ENCODE measurements at places on chromosomes 12 and 14.

- DNase-seq: no peak
Observed at GRCh38 chr14:67268426-67269150, 27.4 kb downstream of the PALS1 start.

- DNase-seq: no peak
Observed at GRCh38 chr12:130739571-130739970, 23.5 kb upstream of the RIMBP2 start.

GRCh38 chr14:38507299-38507698 lies 251.4 kb upstream of the CLEC14A start:
- no peak for DNase-seq

- no peak for DNase-seq
Observed at GRCh38 chr12:33012226-33012625, 115.6 kb upstream of the PKP2 start.

GRCh38 chr12:8648576-8649205 lies 13.9 kb downstream of the MFAP5 start:
- DNase-seq: no peak

DNA sequence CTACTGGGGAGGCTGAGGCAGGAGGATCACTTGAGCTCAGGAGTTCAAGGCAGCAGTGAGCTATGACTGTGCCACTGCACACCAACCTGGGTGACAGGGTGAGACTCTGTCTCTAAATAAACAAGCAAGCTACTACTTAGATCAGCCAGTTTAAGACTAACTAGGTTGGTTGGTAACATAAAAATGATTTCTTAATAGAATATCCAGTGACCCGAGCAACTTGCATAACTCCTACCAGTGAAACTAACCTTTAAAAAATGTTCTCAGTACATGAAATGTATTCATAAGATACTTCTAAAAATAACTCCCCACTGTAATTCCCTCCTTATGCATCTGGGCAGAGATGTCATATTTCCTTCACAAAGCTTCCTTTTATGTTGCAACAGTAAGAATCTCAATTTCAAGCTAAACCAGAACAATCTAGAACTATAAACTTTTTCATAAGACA lies 15.9 kb downstream of the TAOK3 start:
- peak; percentile 90 for DNase-seq

GRCh38 chr14:56002876-56003625 lies 115.2 kb upstream of the PELI2 start:
- DNase-seq: no peak

DNA sequence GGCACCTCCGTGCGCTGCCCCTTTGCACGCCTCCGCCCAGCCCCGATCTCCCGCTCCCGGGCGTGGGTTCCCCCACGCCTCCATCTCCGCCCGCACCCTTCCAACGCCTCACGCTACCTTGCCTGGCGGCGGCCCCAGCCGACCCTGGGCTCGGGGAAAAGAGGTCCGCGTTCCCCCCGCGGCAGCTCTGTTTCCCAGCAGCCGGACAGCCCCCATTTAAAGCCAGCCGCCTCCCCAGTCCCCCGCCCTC lies at the start of gene PRIMA1:
Gene PRIMA1, minus strand, starts transcription at position 193 of the 250 bp plus-strand sequence. CDS start 767 bp downstream, outside the sequence.
- no peak for DNase-seq

- DNase-seq: peak; percentile 50
Observed at GRCh38 chr12:111578276-111578970, 20.7 kb downstream of the ATXN2 start.

DNA sequence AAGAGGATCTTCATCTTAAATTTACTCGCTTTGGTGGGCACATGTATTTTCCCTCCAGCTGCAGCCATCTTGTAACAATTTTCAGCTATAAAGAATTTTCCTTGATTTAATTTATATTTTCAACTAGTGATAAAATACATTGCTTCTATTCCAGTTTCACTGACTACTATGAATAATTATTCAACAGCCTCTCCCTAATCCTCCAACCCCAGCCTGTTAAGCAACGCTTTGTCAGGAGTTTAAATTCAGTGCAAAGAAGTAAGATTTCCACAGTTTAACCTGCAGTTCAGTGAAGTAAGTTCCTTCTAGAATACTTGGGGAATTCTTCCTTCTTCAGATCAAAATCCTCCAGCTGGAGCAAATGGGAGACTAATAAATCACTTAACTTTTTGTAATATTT lies 180.2 kb downstream of the MSRB3 start:
- DNase-seq: no peak

DNA sequence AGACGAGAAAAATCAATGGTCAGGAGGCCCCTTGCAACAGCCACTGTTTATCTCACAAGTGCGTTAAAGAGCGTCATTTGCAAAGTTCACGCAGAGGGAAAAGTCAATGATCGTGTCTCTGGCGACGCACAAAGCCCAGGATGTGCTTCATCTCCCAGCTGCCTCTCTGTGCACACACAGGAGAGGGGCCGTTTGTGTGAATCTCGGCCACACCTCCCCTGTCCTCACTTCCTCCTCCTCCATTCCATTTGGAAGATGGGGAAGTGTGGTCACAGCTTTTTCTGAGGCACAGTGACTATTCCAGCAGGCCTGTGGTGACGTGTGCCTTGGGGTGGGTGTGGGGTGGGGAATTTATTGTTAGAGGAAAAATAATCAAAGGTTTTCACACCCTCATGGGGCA lies 90.4 kb downstream of the RBM19 start:
- peak; percentile 28 for DNase-seq

DNA sequence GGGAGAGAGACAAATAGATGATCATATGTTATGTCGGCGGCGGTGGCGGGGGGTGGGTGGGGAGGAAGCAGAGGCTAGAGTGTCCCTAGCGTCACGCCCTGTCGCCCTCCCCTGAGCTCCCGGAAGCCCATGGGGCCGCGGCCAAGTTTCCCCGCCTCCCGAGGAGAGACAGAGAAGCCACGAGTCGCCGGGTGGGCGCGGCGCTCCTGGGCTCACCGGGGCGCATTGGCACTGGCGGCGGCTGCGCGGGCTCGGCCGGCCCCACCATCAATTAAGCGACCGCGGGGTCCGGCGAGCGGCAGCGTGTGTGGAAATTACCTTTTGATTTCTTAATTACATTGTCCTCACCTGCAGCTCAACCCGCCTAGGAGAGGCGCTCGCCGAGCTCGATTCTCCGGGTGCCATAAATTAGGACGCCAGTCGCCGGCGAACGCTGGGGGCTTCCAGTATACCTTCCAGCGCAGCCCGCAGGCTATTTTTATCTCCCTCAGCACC lies 119.9 kb upstream of the LHX5 start:
- peak; percentile 18 for DNase-seq

DNA sequence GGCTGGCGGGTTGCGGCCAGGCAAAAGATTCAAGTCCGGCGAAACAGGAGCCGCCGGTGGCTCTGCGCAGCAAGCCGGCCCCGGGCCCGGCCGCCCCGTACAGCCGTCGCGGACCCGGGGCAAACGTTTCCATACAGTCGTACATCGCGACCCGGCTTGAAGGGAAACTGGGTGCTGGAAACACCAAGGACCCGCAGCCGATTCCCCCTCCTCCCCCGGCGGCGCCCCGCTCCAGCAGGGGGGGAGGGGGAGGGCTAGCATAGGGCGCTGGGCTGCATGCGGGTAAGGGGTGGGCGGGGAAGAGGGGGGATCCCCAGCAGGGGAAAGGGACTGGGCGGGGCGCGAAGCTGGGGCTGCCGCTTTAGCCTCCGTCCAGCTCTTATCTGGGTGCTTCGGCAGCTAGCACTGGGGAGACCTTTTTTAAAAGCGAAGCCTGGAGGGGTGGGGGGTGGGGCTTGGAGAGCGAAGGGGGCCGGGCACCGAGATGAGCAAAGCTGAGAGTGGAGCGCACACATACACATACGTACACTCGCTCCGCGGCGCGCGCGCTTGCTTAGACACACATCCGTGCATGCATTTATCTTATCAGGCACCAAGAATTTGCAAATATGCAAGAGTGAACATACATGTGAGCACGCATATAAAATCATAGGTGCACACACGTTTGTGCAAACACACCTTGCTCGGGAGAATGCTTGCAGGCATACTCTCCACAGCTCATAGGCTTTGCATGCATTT lies 11.9 kb downstream of the RARG start:
- peak; percentile 46 for DNase-seq

GRCh38 chr12:27780612-27781408 lies 774 bp upstream of the MANSC4 start:
- no peak for DNase-seq

DNA sequence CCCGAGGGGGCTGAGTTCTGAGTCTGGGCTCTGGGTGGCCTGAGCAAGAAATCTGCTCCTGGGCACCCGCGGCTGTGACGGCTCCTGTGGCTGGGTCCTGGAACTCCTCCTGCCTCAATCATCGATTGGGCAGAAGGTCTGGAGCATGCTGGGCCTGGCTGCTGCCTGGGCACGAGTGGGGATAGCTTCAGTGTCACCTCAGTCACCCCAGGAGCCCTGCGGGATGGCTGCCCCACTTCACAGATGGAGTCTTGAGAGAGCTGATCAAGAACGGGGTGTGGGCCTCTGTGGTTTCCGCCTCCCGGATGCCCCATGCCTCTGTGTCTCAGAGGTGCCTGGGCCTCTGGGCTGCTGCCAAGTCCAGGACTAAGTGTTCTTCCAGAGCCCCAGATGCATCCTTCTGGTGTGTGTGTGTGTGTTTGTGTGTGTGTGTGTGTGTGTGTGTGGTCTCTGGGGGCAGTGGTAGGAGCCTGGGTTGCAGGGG lies 185.6 kb upstream of the C14orf180 start:
- DNase-seq: no peak

- DNase-seq: no peak
Observed at GRCh38 chr12:124621296-124621660, 53.9 kb upstream of the NCOR2 start.

DNA sequence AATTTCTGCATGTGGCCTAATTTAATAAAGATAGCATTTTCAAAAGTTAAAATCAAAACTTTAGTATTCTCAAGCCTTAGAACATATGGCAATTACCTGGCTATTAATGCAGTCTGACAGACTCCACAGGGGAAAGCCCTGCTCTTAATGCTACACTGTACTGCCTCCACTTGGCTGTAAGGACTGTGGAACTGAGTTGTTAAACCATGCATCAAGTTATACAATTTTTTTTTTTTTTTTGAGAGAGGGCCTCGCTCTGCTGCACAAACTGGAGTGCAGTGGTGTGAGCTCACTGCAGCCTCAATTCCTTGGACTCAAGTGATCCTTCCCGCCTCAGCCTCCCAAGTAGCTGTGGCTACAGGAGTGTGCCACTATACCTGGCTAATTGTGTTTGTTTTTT lies 19.0 kb upstream of the NDUFA12 start:
- no peak for DNase-seq

DNA sequence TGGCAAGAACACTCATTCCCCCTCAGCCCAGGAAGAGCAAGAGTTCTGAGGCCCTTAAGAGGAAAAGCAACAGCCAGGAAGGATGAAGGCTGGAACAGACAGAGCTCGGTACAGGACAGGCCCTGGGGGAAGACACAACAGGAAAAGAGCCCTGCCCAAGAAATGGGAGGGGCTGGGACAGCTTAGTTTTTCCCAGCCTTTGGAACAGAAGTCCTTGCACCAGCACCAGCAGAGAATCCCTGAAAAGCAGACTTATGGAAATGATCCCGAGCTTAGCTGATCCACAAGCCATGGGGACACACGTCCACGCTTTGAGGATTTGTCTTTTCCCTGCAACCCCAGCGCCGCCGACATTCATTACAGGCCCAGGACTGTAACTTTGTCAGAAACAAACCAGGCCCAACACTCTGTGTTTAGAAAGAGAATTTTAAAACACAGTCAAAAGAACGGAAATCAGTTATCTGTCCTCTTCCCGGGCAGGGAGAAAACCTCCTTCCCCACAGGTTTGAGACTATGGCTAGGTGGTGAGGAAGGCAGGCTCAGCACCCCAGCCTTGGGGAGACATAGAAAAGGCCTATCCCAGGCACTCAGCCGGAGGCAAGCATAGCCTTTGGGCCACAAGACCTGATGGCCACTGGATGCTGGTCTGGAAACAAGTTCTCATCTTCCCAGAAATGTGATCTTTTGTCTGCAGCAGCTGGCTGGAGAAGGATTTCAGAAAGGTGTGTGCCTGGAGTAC lies 4.0 kb upstream of the AVIL start:
- DNase-seq: no peak

- DNase-seq: no peak
Observed at GRCh38 chr12:2101359-2101758, 48.6 kb downstream of the CACNA1C start.

DNA sequence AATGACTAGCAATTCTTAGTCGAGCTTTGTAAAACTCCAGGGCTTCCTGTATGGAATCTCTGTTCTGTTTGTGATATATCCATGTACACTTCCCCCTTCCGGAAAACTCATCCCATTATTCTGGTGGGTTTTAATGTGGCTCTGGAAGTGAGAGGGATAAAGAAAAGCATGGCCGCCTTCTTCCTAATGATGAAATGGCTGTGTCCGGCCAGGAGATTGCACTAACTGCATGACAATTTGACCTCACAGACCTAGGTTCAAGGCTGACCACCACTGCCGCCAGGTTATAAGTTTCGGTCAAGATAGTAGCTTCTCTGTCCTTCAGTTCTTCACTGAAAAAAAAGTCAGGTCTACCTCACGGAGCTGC lies 41.0 kb upstream of the NPAS3 start:
- no peak for DNase-seq

DNA sequence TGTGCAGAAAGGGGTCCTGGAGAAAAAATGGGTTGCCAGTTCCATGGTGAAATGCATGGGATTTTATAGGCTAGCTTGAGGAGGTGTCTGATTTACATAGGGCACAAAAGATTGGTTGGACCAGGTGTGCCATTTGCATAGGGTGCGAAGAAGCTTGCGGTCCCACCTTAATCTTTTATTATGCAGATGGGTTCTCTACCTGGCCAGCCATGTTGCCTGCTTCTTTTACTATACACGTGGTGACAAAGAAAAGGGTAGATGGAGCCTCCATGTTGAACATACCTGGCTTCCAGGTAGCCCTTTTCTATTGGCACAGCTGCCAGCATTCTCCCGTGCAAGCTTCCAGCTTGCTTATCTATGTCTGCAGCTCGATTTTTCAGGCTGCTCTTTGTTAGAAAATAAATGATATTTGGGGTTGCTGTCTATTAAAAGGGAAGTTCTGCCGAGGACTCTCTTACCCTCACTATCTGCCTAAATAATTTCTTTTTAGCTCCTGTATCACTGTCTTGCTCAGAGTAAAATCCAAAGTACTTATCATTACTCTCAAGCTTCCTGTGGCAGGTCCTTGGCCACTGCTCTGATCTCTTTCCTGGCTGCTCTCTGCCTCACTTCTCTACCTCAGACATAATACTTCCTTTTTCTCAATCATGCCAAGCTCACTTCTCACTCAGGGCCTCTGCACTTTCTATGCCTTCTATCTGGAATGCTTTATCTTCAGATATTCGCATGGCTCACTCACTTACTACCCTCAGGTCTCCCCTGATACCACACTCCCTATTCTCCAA lies 216.0 kb upstream of the DAAM1 start:
- DNase-seq: no peak

DNA sequence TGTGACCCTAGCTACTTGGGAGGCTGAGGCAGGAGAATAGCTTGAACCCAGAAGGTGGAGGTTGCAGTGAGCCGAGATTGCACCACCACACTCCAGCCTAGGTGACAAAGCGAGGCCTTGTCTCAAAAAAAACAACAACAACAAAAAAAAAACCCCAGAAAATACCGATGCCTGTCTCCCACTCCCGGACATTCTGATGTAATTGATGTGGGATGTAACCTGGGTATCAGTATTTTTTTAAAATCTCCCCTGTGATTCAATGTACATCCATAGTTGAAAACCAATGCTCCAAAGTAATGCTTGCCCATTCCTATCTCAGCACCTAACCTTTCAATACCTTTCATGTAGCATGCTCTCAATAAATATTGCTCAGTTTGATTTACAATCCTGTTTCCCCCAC lies 11.7 kb upstream of the TMED10 start:
- no peak for DNase-seq

GRCh38 chr12:113216027-113216426 lies 5.2 kb upstream of the TPCN1 start:
- no peak for DNase-seq

Data from inflammatory macrophage treated with lipopolysaccharide for 4 hours (primary cell).